SK-N-SH treated with all-trans-retinoic acid at 6 μM for 48 hours (cell line): ENCODE measurements at places on chromosomes 5 and 9.
A peak's percentile ranks its signal among the peaks of the same experiment; 100 is the strongest.

GRCh38 chr9:106846857-106847256, 16.1 kb upstream of the ZNF462 start:
- no peak for ATAC-seq

DNA sequence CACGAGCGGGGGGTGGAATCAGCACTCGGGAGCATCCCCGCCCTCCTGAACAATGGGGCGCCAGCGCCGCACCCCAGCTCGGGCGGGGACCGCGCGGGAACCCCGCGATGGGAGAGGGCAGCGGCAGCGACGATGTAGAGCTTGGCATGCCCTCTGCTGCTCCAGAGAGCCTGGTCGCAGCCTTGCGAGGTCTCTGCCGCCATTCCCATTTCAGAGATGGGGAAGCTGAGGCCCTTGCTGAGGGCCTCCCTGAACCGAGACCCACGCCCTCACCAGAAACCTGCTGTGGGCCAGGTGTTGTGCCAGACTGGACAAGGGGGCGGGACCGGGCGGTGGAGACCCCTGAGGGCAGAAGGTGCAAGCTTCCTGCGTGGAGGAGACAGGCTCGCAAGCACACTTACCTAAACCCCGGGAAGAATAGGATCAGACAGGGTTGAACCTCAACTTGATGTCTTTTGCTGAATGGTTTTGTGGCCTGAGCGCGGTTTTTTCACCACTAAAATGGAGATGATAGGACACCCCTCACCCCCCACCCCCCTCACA, 647 bp upstream of the MEGF9 start:
- ATAC-seq, result no peak

GRCh38 chr9:109945573-109945972, 165.6 kb downstream of the PALM2AKAP2 start:
- ATAC-seq, result no peak

DNA sequence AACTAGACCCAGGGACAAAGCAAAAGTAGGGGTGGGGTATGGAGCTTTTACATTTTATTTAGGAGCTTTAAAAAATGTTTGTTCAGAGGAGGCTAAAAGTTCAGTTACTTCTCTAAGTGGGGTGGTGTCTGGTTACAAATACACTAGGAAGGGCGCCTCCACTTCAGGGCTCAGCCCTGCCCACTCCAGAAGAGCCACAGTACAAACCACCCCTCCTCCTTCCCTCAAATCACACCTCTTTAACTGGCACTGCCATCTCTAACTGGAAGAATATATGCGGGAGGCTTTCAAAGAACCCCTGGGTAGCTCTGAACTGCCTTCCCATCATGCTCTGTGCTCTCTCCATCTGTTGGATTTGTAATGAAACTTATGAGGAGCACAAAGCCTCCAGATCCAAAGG, 98.8 kb upstream of the NFIB start:
- ATAC-seq, result no peak

DNA sequence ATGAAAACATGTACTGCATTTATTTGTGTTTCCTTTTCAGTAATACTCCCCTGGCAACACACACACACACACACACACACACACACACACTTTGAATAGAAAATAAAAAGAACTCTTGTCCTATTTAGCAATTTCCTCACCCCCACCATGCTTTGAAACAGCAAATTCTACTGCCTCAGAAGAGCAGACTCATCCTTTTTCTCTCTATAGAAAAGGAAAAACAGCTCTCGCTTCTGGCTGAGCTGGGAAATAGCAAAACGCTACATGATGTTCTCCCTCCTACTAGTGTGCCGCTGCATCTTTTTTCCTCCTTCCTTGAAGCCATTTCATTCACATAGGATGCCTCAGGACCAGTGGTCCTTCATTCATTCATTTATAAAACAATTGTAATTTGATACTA, 453.6 kb downstream of the CSNK1G3 start:
- no peak for ATAC-seq

DNA sequence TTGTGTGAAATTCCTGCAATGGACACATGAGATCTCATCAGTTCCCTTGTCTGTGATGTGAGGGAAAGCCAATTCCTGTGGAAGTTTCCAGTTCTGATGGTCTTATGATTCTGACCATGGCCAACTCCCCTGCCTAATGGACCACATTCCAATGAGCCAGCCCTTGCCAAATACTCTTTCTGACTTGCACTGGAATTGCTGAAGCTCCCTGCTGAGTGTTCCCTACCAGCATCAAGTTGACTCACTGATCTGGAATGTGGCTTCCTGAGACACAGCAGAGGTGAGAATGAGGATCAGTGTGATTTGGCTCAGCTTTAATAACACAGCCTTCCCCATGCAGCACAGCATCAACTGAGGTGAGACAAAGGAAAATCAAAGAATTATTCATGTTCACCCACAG, 427.8 kb downstream of the KDM4C start:
- ATAC-seq, result peak; percentile 90

- ATAC-seq, result no peak
Observed at GRCh38 chr5:9445826-9446388, 100.0 kb downstream of the SEMA5A start.

DNA sequence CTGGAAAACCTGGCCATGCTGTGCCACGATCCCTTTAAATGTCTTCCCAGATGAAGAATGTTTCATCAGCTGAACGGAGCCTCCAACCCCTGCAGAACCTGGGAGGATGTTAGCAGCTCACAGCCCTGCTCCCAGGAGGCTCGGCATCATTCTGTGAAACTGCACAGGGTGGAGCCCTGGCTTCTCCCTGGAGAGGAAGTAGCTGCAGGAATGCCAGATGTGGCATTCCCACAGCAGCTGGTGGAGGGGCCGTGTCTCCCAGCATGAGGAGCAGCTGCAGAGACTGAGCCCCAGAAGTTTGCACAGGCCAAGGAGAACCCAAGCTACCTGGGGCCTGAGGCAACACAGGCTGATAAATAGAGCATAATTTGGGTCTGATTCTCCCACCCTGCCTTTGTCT, 165.8 kb upstream of the MAP3K1 start:
- ATAC-seq, result peak; percentile 21; the same call in 1 of the 3 replicates

GRCh38 chr9:3215658-3216057, 310.1 kb downstream of the RFX3 start:
- ATAC-seq, result no peak
